ENCODE measurements at places on chromosomes 6 and 20. TPM values are rescaled to one million over a fixed set of nuclear protein-coding genes. Genes with fewer than 3 reads are reported as not detected.

Gene AGER
- total RNA-seq: 0.98 TPM

Gene ULBP2
- 4.4 TPM for total RNA-seq

Gene MCHR2
- 7.9 TPM for total RNA-seq

Gene TMEM217
- 0.49 TPM for total RNA-seq

Gene POPDC3
- total RNA-seq: 7.4 TPM

Gene ARFGEF3
- total RNA-seq: 45.2 TPM

Gene THBS2
- total RNA-seq: 11.3 TPM

Gene PGC
- total RNA-seq: 0.49 TPM

Gene TMEM244
- total RNA-seq: 1.2 TPM

Gene VWA7
- 0.98 TPM for total RNA-seq

Gene POM121L2
- not detected for total RNA-seq

Gene TTK
- total RNA-seq: 4.4 TPM

Gene SLC17A1
- total RNA-seq: not detected

Gene IGF2R
- total RNA-seq: 27.0 TPM

Gene HLA-DQB2
- not detected for total RNA-seq

Gene SLC22A2
- 0.74 TPM for total RNA-seq

Gene ANKEF1
- total RNA-seq: 2.5 TPM

Gene OR2J3
- not detected for total RNA-seq

Gene OXT
- total RNA-seq: not detected

Gene SUMO4
- total RNA-seq: 4.2 TPM

Gene ZSWIM3
- total RNA-seq: 8.6 TPM

Gene SMIM29
- 12.5 TPM for total RNA-seq

Gene C6orf47
- 11.6 TPM for total RNA-seq

Gene VSTM2L
- total RNA-seq: 164 TPM

Gene KHDRBS2
- total RNA-seq: 55.8 TPM

Gene B3GAT2
- 23.4 TPM for total RNA-seq

Gene SMLR1
- not detected for total RNA-seq

Gene SLC32A1
- 5.9 TPM for total RNA-seq

Gene NKX2-4
- not detected for total RNA-seq

Gene FLOT1
- total RNA-seq: 49.9 TPM

Gene HDGFL1
- under 0.01 TPM for total RNA-seq

Gene CLVS2
- 43.3 TPM for total RNA-seq

Gene ZNF133
- 21.1 TPM for total RNA-seq

Gene SLC22A7
- 0.25 TPM for total RNA-seq

Gene XKR7
- 11.3 TPM for total RNA-seq

Gene EPPIN
- total RNA-seq: not detected

Gene PAX1
- not detected for total RNA-seq

Gene WFDC10B
- total RNA-seq: not detected

Gene TCP1
- total RNA-seq: 248 TPM

Gene NRSN1
- 28.8 TPM for total RNA-seq

Gene HLA-DRA
- total RNA-seq: 2.2 TPM

Gene NFATC2
- 0.49 TPM for total RNA-seq

Gene KIF6
- total RNA-seq: 0.98 TPM

Gene TSHZ2
- total RNA-seq: 2.0 TPM

Gene TAF4
- 8.9 TPM for total RNA-seq

Gene MYMX
- not detected for total RNA-seq

Gene BHLHE23
- 0.25 TPM for total RNA-seq

Gene SLC22A1
- total RNA-seq: not detected

Gene TFAP2C
- 3.9 TPM for total RNA-seq

All from temporal lobe (tissue), 4 donors.